Sigmoid colon (tissue), 7 donors: ENCODE measurements at places on chromosomes 3 and 15. TPM values are rescaled to one million over a fixed set of nuclear protein-coding genes. Genes with fewer than 3 reads are reported as not detected.

CCDC174 gene
- total RNA-seq: 17.8 TPM

PRR20G gene
- total RNA-seq: not detected

GRCh38 chr15:48675436-48675835 lies 29.9 kb upstream of the FBN1 start:
- no peak for DNase-seq

GRCh38 chr3:108067768-108068167 lies 23.1 kb downstream of the CD47 start:
- DNase-seq: no peak

DNA sequence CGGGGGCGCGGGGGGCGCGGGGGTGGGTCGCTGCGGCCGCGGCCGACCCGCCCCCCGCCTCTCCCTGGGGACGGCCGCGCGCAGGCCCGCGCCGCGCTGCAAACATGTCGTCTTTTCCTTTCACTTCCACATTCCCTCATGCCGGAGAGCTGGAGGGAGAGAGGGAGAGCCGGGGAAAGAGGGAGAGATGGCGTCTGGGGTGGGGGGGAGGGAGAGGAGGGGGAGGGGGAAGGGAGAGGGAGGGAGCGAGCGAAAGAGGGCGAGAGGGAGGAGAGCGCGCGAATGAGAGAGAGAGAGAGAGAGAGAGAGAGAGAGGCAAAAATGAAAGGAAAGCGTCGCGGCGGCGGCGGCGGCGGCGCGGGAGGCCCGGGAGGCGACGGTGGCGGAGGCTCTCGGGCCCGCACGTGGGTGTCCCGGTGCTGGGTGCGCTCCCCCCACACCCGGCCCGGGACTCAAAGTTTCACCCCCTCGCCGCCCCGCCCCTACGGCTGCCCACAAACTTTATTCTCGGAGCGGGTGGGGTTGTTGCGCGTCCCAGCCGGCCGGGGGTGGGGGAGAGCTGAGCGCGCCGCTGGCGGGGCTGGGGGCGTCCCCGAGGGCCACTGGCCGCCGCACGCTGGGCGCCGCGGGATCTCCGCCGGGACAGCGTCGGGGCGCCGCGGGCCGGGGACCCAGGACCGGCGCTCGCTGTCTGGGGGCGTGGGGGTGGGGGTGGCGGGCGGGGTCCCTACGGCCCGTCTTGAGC lies 731 bp downstream of the ZNF710 start:
- DNase-seq: peak; percentile 83

ASB14 gene
- not detected for total RNA-seq

XXYLT1 gene
- 11.1 TPM for total RNA-seq

HES1 gene
- total RNA-seq: 28.4 TPM

- DNase-seq: no peak
These were observed 410.6 kb upstream of the THRB start for GRCh38 chr3:24905266-24905665.

SLC6A11 gene
- not detected for total RNA-seq

GRCh38 chr3:27456554-27456953 lies 27.6 kb downstream of the SLC4A7 start:
- no peak for DNase-seq

DNA sequence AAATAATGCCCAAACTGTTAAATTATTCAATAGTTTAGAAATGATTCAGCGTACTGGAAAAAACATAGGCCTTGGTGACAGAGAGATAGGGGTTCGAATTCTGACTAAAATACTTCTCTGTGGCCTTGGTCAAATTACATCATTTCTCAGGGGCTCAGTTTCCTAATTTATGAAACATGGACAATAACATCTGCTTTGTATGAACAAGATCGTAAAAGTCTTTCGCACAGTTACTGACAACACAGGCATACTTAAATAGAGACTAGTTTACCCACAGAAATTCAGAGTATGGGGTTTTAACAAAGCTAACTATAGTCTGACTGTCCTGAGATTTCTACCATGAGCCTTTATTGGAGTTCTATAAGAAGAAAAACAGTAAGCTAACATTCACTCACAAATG lies 440.4 kb downstream of the FHIT start:
- DNase-seq: no peak

- DNase-seq: no peak
These were observed 295.9 kb downstream of the PTPRG start for GRCh38 chr3:61857297-61857696.

DNA sequence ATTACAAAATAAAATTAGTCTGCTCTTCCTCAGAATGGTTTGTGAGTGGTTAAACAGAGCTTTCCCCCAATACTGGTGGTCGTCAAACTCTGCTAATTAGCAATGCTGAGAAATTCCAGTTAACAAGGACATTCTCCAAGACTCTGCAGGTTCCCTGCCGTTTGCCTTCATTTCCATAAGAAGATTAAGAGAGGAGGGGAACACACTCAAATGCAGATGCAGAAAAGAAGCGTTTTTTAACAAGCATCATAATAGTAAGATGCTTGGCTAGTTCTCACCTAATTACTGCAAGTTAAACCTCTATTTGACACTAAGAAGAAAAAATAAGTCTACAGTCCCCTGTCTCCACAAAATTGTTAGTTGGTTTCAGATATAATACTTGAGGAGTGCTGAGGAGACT lies 3.7 kb upstream of the SOX2 start:
- DNase-seq: no peak

LRRC34 gene
- 2.9 TPM for total RNA-seq

DNA sequence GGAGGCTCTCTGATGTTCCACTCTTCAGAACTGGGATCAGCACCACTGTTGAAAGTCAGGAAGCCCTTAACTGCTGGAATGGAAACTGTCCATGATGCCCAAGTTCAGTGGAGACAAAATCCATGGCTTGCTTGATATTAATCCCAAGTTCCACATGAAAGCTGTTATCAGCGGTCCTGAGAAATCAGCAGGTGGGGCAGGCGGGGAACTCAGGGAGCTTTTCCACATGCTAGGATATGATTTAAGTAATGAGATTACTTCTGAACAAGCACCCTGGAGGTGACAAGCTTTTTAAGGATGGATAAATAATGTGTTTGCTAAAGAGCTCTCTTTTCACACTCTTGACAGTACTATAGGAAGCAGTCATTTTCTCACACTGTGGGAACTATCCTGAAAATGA lies 82.9 kb downstream of the CYP19A1 start:
- DNase-seq: no peak
